ENCODE measurements at places on chromosomes 11 and 22.

- peak; percentile 69 for DNase-seq
These were observed 15.3 kb downstream of the IL10RA start for GRCh38 chr11:118001494-118001971.

DNA sequence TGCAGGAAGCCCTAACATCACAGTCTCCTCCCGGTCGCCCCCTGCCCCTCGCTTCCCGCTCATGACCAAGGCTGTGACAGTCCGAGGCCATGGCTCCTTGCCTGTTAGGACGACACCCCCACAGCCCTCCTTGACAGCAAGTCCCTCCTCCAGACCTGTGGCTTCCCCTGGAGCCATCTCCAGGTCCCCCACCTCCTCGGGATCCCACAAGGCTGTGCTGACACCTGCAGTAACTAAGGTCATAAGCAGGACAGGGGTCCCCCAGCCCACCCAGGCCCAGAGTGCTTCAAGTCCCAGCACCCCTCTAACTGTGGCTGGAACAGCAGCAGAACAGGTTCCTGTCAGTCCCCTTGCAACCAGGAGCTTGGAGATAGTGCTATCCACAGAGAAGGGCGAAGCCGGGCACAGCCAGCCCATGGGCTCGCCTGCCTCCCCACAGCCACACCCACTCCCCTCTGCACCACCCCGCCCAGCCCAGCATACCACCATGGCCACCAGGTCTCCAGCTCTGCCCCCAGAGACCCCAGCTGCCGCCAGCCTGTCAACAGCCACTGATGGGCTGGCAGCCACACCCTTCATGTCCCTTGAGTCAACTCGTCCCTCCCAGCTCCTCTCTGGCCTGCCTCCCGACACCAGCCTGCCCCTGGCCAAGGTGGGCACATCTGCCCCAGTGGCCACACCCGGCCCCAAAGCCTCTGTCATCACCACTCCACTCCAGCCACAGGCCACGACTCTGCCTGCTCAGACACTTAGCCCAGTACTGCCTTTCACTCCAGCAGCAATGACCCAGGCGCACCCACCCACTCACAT lies 63.2 kb downstream of the OTOG start:
- DNase-seq: no peak

DNA sequence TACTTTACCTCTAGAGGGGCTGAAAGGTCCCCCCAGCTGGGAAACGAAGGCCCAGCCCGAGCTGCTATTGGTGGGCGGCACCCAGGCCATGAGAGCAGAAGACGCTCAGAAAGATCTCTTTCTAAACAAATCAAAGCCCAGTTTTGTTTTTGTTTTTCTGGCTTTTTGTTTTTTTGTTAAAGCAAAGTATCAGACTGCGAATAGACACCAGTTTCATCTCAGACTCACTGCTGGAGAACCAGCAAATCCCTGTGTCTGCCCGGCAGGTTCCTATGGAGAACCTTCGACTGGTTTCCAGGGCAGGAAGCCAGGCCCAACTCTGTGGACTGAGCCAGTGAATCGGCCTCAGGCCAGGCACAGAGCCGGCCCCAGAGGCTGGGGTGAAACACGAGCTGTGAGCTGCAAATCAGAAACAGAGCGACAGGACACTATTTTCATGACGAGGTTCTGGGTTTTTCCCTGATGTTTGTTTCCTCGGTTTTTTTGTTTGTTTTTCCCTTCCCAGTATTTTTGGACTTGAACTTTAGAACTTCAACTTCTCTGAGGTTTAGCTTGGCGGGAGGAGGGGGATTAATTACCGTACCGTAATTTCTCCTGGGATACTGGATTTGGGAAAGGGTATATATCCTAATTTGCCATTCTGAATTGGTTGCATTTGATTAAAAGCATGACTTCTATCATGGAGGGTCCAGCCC lies 16.0 kb upstream of the B4GALNT4 start:
- no peak for DNase-seq

- DNase-seq: no peak
These were observed 13.7 kb downstream of the MEI1 start for GRCh38 chr22:41713004-41713403.

GRCh38 chr11:66891851-66892660 lies 35.2 kb downstream of the LRFN4 start:
- DNase-seq: peak; percentile 70

DNA sequence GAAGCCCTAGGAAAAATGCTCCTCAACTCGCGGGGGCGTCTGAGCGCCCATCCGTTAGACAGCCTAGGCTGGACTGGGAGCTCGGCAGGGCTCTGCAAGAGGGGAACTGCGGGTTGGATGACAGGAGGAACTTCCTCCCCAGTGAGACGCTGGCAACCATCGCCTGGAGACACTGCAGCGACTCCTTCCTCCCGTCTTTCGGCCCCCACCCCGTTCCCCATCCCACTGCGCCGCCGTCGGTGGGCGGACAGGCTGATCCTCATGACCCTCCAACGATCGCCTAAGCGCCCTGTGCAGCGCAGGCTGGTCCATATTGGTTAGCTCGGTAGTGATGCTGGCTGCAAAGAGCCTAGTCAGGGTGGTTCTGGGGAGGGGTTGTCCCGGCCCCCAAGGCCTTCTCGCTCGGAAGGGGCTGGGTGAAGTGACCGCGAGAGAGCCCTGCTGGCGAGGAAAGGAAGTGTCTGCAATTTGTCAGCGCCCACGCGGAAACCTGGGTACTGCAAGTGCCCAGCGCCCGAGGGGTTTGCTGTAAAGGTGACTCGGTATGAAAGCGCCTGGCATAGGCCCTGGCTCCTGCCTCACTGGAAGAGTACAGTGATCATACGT lies 638 bp downstream of the NRGN start:
- peak; percentile 54 for DNase-seq

DNA sequence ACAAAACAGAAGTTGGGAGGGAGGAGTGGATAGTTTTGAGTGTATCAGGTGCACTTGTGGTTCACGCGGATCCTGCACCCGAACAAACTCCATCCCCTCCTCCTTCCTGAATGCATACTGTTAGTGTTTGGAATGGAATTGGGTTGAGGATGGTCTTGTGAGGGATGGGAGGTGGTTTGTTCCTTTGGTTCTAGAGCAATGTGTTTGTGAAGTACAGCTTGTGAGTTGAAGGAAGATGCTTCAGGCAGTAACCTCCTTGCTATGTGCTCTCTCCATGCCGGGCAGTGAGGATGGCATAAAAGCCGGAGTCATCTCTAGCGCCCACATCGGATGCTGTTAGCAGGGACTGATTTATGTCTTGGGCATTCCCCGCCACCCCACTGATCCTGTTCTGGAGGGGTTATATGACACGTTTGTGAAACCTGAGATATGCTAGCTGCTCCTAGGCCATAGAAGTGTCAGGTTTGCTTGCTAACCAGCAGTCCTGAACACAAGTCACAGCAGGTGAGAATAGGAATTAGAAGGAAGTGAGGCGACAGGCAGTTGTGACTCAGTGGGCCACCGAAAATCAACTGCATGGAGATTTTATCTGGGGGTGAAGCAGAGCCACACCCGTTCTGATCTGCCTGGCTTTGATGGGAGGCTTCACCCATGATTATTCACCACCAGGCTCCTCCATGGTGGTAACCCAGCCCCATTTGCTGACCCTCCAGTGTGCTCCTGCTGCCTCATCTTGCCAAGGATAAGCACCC lies 2.2 kb downstream of the BCR start:
- peak; percentile 56 for DNase-seq

DNA sequence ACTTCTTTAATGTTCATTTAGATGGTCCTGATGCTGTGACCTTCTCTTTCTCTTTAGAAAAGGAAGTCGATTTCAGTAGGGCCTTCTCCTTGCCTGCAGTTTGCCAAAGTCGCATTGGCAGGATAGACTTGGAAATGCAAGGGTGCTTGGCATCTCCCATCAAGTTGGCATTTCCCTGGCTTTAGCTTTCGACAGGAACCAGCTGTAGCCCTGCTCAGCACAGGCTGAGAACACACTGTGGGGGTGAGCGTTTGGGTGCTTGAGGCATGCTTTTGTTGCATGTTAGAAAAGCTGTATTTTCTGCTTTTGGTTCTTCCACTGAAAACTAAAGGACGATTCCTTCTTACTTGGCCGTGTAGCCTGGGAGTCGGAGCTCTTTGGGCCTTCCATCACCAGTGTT lies 37.7 kb downstream of the LDLRAD3 start:
- no peak for DNase-seq

DNA sequence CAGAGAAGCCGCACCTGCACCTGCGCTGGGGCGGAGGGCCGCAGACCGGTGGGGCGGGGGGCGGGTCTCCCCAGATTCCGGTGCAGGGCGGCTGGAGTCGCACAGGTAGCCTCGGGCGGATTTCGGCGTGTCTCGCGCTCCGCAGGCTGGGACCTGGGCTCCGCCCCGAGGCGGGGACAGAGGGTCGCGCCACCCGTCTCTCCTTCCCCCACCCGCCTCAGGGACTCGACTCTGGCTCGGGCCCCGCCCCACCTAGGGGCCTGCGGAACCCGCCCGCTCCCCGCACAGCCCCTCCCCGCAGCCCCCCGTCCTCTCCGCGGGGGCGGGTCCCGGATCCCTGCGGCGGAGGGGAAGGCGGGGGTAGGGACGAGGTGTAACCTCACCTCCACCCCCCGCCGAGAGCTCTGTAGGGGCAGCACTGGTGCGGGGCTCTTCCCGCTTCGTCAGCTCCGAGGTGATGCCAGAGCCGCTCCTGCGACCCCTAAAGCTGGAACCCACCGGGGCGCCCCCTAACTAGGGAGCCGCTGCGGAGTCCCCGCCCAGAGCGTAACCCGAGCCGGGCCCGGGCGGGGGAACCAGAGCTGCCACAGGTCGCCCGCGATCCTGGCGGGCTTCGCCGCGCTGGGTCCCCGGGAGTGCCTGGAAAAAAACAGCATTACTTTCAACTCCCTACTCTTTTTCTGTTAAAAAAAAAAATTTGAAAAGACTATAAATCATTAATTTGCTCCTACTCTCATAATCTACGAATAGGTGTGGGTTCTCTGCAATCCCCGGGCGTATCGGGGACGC lies at the start of gene SLC29A2:
SLC29A2 (minus strand) TSS at position 134 of the 789 bp plus-strand sequence. CDS start 169 bp downstream, outside the sequence.
- peak; percentile 79 for DNase-seq

DNA sequence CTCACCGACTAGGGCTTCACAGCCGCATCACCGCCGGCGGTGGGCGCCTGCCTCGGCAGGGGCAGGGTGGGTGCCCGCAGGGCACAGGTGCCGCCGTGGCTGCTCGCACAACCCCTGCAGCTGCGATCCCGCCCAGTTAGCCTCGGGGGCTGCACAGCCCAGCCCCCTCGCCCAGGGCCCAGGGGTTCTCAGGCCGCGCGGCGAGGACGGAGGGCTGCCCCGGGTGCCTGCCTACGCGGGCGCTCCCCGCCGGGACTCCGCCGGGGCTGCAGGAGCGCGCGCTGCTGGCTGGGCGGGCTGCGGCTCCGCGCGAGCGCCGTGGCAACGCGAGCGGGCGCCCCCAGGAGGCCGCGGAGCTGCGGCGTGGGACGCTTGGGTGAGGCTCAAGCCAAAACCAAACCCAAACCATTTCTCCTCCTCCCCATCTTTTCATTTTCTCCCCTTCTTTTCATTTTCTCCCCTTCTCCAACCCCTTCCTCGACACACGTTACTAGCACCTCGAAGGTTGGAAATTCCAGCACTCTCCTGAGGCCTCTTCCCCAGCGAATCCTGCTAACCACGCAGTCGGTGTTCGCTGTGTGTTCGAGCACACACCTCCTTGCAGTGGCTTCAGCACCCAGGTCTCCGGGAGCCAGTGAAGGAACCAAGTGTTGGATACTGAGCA lies at the start of gene MICAL3:
MICAL3 (minus strand) TSS at position 286 of the 664 bp plus-strand sequence. CDS start 117,749 bp downstream, outside the sequence.
- DNase-seq: peak; percentile 71

DNA sequence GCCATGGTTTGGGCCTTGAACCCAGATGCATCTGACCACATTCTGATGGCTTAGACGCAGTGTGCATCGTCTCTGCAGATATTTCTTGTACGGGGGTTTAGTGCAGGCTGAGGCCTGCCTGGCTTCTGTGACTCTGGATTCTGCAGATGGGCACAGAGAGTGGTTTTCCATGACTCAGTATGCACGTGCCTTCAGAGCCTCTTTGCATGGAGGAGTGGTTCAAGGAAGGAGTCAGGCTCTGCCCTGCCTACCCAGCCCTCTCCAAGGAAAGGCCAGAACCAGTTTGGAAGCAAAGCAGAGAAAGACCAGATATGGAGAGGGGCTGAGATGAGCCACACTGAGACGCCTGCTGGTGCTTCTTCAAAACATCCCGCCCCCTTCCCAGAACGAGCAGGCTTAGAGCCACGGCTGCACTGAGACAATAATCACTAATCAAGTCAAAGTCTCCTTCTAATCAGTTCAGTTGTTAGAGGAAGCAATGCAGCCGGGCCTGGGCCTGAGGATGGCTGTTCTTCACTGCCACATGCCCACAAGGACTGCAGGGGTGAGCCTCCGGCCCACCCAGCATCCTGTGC lies 308.9 kb downstream of the NXPE2 start:
- no peak for DNase-seq

DNA sequence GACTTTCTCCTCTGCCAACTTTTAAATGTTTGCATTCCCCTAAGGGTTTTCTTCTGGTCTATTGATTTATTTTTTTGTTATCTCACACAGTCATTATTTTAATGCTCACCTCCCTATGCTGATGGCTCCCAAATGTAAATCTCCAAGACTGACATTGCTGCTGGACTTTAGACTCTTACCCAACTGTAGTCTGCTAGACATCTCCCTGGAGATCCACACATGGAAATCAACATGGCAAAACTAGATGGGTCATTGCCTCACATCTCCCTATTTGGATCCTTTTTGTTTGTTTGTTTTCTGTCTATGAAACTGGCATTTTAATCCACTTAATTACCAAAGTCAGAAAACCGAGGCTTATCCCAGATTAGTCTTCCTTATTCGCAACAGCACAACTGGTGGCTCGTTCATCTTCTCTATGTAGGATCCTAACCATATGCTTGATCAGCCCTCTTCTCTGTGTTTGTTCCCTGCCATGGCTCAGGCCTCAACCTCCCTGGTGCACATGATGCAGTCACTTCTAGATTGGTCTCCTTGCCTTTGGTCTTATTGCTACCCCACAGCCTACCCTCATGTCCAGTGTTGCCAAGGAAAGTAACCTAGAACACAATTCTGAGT lies 37.3 kb downstream of the SC5D start:
- DNase-seq: no peak

DNA sequence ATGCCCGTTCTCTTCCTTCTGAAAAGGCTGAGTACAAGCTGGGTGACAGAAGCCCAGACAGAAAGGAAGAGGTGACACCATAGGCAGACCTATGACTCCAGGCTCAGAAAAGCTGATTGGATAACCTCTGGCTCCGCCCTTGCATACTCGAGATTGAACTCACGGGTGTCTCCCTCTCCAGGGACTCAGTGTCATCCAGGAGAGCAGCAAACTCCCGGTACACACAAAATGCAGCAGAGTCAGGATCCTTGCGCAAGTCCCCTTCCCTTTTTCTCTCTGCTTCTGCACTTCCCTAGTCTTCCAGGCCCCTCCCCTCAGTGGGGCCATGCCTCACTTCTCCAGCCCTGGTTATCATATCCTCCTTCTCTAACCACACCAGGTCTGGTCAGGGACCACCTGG lies 9.8 kb downstream of the SCN4B start:
- DNase-seq: no peak
